ENCODE measurements at places on chromosomes 7 and 10.

- DNase-seq: no peak
Measured at GRCh38 chr7:158353606-158354570, 233.7 kb downstream of the PTPRN2 start.

- peak; percentile 45 for DNase-seq
Measured at GRCh38 chr10:86520871-86521677, 518 bp downstream of the WAPL start.

DNA sequence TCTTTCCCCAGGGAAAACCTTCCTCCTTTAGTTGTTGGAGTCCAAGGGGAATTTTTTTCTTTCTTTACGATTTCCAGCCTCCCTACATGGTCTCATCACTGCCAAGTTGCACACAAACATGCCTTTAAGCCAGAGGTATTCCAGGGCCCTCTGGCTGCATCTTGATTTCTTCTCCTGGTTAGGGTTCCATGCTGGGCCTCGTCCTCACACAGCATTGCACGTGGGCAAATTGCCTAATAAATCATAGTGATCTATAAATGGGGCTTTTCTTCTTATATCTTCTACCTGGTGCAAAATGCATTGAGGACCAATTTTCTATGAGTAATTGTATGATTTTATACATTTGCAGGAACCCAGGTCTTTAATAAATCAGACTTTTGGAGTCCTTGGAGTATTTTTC is 284.2 kb downstream of the C7orf25 start:
- no peak for DNase-seq

- no peak for DNase-seq
Measured at GRCh38 chr7:925601-926000, 28.9 kb downstream of the ADAP1 start.
